ENCODE measurements at places on chromosomes 3 and 15.

GRCh38 chr3:10280571-10280970 is 12.2 kb downstream of the GHRL start:
- no peak for DNase-seq

DNA sequence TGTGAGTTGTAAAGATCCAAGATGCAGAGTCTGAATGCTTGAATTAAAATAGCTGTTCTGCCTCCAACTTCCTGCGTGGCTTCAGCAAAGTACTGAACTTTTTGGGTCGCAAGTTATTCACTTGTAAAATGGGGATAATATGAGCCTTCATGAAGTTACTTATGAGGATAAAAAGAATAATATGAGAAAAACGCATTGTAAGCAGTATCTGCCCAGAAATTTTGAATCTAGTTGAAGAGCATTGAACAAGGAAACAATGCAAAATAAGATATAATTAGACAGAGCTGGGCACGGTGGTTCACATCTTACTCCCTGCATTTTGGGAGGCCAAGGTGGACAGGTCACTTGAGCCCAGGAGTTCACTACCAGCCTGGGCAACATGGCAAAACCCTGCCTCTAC is 37.8 kb downstream of the AQP9 start:
- DNase-seq, result no peak

DNA sequence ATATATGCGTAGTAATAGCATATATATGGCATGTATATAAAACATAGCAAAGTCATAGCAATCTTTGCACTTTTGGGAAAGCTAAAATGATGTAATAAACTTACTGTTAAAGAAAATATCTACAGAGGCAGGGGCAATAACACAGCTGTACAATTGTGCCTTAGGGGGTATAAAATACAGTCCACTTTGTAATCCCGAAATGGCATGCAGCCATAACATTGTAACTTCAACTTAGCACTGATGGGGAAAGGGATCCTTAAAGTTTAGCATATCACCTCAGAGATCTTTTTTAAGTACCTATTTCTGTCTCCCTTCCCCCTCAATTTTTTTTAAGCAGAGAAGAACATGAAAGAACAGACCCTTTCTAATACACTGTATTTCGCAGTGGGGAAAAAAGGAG is 40.8 kb downstream of the PLD1 start:
- DNase-seq, result no peak

DNA sequence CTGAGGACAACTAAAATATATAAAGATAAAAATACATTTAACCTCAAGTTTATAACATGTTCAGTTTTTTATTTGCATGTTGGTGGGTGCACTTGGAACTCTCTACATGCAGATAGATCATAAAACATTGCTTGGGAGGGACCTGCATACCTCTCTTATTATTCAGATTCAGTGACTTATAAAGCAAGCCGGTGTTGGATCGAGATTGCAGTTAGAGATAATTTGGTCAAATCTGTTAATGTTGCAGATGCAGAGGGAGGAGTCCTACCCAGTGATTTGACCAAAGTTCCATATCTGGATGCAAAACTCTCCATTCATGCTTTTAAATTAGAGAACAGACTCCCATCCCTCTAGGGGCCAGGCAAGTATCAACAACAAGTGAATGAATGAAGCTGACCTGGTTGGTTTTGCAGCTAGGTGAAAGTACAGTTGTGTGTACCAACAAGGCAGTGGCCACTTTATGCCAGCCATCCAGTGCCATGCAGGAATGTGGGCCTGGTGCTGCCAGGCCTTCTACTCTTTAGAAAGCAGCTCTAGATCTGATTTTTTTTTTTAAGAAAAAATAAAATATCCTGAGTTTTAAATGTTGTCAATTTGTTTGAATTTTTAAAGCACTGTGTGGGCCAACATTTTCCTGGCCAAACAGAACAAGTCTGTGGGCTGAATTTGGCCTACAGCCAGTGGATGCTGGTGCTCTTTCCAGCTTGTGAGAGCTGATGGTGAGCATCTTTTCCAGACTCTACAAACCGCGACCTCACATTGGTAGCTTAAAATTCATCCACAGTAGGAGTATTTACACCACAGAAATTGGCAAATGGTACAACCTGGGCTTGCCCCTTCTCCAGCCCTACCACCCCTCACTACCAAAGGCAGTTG is 12.3 kb downstream of the CDIN1 start:
- peak; percentile 44 for DNase-seq

DNA sequence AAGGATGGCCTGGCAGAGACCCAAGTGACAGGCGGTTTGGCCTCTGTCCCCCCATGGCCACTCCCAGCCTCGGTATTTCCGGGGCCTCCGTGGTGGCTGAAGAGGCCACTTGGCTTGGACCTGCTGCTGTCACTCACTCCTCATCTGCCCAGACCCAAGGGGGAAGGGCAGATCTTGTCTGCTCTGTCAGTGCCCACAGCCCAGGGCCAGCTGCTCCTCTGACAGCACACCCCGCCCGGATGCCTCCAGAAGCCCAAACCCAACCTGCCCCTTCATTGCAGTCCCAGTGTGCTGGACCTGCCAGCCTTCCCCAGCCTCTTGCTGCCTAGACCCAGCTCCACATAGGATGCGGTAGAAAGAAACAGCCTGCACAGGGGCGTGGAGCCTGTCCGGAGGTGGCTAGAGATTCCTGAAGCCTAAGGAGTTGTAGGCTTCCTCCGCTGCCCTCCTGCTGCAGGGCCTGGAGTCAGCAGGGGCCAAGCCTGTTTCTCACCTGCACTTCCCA is 52.0 kb downstream of the MAGEF1 start:
- peak; percentile 52 for DNase-seq

GRCh38 chr3:153246806-153247205 is 84.8 kb downstream of the RAP2B start:
- DNase-seq, result peak; percentile 69

Measured in GM03348 (cell line).